ENCODE measurements at places on chromosomes 2 and 18.

- no peak for DNase-seq
Observed at GRCh38 chr2:173815772-173816171, 149.4 kb downstream of the SP3 start.

DNA sequence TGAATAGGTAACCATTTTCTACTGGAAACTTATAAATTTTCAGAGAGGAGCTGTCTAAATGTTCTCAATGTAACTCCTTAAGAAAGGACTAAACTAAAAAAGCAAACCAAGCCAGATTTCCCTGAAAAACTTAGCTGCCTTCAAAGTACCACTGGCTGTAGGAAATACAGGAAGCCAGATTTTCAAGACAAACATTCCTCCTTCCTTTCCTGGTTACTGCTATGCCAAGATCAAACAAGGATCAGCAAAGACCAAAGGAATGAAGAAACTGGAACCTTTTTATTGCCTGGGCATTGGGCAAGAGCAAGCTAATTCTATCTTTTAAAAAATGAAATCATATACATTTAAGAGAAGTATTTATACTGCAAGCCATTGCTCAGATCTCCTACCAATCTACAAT, 212.7 kb downstream of the DYM start:
- DNase-seq, result no peak

GRCh38 chr18:6721755-6722154, 7.8 kb upstream of the ARHGAP28 start:
- no peak for DNase-seq

GRCh38 chr2:177190941-177191340, 21.7 kb upstream of the HNRNPA3 start:
- no peak for DNase-seq

DNA sequence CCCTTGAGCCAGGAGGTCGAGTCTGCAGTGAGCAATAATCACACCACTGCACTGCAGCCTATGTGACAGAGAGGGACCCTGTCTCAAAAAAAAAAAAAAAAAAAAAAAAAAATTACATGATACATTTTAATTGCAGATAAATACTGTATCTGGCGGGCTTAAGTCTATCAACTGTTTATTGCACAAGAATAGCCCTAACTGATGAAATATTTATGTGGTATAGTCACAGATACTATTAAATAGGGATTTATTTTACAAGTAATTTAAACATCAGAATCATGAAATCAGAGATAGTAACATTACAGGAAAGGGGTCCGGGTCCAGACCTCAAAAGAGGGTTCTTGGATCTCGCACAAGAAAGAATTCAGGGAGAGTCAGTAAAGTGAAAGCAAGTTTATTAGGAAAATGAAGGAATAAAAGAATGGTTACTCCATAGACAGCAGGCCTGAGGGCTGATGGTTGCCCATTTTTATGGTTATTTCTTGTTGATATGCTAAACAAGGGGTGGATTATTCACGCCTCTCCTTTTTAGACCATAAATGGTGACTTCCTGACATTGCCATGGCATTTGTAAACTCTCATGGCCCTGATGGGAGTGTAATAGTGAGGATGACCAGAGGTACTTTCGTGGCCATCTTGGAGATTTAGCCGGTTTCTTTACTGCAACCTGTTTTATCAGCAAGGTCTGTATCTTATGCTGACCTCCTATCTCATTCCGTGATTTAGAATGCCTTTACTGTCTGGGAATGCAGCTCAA, 166.6 kb downstream of the PMAIP1 start:
- DNase-seq, result no peak
